ENCODE measurements at places on chromosomes 13 and 19.
A peak's percentile ranks its signal among the peaks of the same experiment; 100 is the strongest.

GRCh38 chr13:109697936-109698335, 88.4 kb downstream of the IRS2 start:
- no peak for DNase-seq

DNA sequence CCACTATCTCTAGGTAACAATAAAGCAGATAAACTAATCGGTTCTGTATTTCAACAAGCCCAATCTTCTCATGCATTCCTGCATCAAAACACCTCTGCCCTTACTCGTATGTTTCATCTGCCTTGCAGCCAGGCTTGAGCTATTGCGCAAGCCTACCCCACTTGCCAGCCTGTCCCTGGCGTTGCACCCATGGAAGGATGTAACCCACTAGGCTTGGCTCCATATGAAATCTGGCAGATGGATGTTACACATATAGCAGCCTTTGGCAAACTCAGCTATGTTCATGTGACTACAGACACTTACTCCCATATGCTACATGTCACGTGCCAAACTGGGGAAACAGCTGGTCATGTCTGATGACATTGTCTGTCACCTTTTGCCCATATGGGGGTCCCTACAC, 11.9 kb upstream of the ZNF549 start:
- no peak for DNase-seq

- DNase-seq, result no peak
Measured at GRCh38 chr13:66952507-66952906, 277.6 kb downstream of the PCDH9 start.

DNA sequence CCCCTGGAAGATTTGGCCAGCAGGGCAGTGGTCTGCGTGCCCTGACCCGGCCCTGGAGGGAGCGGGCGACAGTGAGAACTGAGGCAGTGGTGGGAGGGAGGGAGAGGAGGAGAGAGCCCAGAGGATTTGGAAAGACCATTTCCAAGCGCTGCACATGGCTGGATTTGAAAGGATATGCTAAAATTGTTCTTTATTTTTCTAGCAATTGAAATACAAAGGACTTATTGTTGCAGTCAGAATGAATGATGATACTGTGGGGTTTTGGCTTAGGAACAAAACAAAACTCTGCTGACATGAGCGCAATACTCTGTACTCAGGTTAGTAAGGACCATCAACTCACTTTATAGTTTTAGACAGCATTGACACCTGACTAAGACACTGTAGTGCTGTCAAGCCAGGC, 69.5 kb downstream of the TNFRSF19 start:
- no peak for DNase-seq

DNA sequence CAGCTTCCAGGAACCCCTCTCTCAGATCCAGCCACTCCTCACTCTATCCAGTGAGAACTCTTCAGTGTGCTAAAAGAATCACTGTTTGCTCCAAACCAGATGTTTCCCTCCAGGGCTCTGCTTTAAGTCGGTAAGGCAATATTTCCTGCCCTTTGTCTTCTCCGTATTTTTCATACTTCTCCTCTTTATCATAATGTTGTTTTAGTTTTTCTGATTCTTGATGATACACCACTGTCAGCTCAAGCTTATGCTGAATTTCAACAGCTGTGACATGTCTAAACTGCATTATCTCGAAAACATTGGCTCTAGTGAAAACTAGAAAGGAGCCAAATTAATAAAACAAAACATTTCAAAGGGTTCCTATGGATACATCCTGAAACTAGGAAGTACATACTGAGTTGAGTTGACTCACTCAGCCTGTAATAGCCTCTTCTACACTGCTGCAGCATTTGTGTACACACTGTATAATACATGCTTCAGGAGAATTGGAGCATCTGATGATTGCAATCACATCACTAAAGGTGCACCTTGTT, 39.8 kb downstream of the GPR180 start:
- DNase-seq, result peak; percentile 71

DNA sequence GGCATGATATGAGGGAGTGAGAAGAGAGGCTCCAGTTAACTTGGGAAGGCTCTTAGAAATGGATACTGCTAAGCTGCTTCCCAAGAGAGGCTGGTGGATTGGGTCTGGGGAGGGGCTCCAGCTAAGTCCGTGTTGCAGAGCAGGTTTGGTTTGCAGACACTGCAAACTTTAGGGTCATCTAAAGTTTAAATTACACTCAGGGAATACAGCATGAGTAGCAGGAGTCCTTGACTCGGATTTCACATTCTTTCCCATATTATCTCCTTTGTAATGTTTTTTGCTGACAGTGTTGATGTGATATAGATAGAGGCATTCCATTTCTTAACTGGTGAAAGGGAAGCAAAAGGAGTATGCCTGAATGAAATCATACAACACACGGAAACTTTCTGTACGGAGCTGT, 31.9 kb downstream of the SGCG start:
- peak; percentile 75 for DNase-seq

- DNase-seq, result no peak
Measured at GRCh38 chr19:31572102-31572975, 223.1 kb upstream of the TSHZ3 start.

GRCh38 chr19:47991191-47991808, 670 bp downstream of the BSPH1 start:
- DNase-seq, result no peak

- DNase-seq, result peak; percentile 74
Measured at GRCh38 chr19:55383279-55384130, 587 bp downstream of the TMEM238 start.

DNA sequence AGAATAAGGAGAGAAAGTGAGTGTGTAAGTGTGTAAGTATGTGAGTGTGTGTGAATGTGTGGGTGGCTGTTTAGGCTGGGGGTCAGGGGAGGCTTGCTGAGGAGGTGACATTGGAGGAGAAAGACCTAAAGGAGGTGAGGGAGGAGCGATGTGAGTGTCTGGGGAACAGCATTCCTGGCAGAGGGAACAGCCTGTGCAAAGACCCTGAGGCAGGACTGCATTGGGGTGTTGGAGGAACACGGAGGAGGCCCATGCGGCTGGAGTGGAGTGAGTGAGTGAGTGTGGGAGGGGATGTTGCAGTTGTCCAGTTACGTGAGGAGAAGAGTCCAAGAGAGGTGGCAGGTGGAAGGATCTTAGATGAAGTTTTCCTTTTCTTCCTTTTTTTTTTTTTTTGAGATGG, 31.8 kb downstream of the NFILZ start:
- no peak for DNase-seq

DNA sequence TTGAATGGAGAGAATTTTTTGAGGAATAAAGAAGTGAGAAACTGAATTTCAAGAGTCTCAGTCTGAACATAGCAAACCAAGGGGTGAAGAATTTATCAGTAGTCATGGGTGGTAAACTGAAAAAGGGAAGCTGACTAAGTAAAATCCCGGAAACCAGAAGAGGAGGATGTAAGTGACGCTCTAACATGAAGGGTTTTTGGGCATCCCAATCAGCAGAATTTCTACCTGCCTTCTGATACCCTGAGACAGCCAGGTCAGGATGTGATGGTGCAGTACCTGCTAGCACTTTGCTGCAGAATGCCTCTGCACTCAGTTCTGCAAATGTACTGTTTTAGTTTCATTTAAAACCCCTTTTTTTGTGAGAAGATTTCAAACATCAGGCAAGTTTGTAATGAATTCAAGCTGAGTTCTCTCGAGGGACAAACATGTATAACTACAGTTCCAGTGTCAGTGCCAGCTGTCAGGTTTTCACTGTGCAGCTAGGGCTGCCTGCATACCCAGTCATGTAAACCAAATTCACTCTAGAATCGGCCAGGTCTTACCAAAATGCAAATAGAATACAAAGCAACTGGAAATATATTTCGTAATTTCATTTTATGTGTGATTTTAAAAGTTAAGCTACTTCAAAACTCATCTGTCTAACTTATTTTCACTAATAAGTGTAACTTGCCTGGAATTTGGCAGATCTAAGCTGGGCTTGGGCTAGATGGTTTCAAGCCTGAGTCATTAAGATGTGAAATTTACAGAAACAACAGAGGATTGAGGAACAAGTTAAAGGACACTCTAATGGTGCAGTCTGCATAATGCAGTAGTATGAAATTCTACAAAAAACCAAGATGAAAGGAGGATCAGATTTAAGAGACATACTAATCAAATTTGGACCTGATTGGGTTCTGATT, 13.8 kb downstream of the METTL21C start:
- DNase-seq, result peak; percentile 40

GRCh38 chr13:44619651-44620050, 43.5 kb upstream of the TSC22D1 start:
- DNase-seq, result no peak

DNA sequence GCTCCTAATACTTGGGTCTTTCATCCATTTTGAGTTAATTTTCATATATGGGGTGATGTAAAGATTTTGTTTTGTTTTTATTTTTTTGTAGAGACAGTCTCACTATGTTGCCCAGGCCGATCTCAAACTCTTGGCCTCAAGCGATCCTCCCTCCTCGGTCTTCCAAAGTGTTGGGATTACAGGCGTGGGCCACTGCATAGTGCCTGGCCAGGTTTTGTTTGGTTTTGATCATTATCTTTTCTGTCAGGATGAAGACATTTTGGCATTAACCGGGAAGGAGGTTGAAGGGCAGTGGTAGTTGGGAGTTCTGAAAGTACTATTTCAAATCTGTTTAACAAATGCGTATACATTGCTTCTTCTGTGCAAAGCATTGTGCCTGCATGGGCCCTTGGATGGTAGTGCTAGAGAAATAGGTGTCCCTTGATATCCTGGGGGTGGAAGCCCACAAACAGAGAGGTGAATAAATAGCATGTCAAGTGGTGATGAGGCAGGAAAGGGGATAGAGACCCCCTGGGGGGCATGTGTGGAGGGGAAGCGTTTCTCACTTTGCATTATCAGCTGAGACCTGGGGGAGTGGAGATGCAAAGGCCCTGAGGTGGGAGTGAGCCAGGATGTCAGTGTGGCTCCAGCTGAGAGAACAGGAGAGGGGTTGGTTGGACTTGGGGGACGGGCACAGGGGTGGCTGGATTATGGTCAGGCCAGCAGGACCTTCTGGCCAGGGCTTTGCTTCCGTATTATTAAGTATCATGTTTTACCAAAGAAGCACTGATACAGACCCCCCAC, 41.4 kb downstream of the GATAD2A start:
- no peak for DNase-seq

GRCh38 chr13:27276188-27276587, 5.6 kb downstream of the RASL11A start:
- no peak for DNase-seq

- no peak for DNase-seq
Measured at GRCh38 chr13:30147421-30147820, 159.9 kb downstream of the KATNAL1 start.
